Activated naive CD8-positive, alpha-beta T cell treated with anti-CD3 and anti-CD28 coated beads for 36 hours (primary cell): ENCODE measurements at places on chromosomes 16 and 17. TPM values are rescaled to one million over a fixed set of nuclear protein-coding genes. Genes with fewer than 3 reads are reported as not detected.

TMEM235 gene
- total RNA-seq, result not detected

KLHL10 gene
- total RNA-seq, result 0.19 TPM

CD300LG gene
- not detected for total RNA-seq

CARD14 gene
- total RNA-seq, result not detected

RARA gene
- total RNA-seq, result 31.2 TPM

MBTD1 gene
- total RNA-seq, result 7.6 TPM

SLC35G6 gene
- total RNA-seq, result not detected

E4F1 gene
- total RNA-seq, result 24.1 TPM

SNTB2 gene
- total RNA-seq, result 6.3 TPM

TMC7 gene
- not detected for total RNA-seq

TOX3 gene
- not detected for total RNA-seq

OSGIN1 gene
- 0.92 TPM for total RNA-seq

DNA sequence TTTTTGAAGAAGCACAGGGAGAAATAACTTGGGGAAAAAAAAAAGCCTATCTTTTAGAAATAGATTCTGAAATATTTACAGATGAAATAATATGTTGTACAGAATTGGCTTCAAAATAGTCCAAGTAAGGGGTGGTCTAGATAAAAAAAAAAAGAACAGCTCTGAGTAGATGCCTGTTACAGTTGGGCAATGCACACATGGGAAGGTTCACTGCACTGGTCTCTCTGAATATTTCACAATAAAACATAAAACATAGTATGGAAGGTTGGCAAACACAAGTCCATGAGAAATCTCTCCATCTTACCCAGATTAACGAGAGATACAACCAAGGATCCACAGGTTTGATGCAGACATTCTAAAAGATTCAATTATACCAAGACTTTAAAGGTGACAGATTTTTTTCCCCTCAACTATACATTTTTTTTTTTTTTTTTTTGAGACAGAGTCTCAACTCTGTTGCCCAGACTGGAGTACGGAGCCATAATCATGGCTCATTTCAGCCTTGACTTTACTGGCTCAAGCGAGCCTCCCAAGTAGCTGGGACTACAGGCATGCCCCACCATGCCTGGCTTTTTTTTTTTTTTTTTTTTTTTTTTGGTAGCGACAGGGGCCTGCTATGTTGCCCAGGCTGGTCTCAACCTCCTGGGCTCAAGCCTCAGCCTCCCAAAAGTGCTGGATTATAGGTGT, 58.0 kb downstream of the KANSL1 start:
- no peak for DNase-seq

- no peak for DNase-seq
Observed at GRCh38 chr17:55735731-55736405, 13.2 kb upstream of the TMEM100 start.

GRCh38 chr17:69620363-69620762, 205.9 kb downstream of the MAP2K6 start:
- DNase-seq, result no peak

DNA sequence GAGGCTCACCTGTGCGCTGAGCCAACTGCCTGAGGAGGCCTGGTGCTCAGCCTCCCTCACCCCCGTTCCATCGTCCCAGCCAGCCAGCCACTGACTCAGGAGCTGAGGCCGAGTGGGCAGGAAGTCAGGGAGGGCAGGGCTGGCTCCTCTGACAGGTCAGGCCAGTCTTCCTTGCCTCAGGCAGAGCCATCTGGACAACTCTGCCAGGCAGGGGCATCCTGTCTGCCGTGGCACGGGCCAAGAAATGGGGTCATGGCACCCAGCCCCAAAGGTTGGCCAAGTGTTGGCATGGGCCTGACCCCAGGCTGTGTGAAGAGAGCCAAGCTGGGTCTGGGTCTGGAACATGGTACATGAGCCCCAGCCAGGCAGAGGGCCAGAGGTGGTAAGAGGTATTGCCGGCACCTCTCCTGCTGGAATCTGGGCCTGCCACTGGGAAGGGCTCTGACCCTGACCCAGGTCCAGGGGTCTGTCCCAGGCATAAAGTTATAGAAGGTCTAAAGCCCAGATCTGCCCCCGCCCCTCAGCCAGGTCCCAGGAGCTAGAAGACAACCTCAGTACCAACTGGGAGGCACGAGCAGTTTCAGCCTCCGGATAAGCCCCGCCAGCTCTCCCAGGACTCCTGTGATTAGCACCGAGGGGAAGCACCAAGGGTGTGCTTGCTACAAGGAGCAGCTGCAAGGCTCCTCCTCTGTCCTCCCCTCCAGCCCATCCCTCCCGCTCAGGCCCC, 2.5 kb upstream of the VASN start:
- no peak for DNase-seq

DNA sequence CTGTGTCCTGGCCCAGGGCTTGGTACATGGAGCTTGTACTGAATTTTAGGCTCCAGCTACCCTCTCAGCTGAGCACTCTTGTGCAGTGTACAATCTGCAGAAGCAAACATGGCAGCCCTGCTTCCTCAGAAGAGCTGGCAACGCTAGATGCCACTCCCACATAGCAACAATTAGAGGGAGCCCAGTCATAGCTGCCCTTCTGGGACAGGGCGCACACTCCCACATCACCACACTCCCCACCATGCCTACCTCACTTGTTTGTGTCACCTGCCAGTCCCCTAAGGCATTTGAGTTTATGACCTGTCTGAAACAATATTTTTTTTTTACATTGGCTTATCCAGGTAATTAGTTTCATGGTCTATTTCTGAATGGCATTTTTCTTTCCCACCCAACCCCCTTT, 72.3 kb downstream of the C17orf67 start:
- no peak for DNase-seq

DNA sequence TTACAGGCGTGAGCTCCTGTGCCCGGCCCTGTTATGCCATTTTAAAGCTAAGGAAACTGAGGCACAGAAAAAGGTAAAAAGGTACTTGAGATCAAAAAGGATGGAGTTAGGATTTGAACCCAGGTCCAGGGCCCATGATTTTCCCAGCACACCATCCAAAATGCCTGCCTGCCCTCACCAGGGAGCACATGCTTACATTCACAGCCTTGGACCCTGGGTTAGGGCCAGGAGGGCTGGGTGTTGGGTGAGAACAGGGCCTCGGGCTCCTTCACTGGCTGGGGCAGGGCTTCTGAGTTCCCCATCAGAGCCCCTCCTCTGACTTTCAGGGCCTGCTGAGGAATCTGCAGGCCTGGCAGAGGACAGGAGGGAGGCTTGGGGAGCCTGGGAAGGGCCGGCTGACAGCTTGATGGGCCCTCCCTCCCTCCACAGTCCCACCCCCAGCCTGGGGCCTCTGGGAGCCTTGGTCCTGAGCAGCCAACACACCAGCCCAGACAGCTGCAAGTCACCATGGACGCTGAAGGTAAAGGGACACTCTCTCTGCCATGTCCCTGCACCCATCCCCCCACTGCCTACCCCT, at the start of gene QPRT:
TSS of gene QPRT (plus strand) at position 490 of the 577 bp plus-strand sequence. CDS start at position 508, 18 bp downstream.
- DNase-seq, result no peak

DNA sequence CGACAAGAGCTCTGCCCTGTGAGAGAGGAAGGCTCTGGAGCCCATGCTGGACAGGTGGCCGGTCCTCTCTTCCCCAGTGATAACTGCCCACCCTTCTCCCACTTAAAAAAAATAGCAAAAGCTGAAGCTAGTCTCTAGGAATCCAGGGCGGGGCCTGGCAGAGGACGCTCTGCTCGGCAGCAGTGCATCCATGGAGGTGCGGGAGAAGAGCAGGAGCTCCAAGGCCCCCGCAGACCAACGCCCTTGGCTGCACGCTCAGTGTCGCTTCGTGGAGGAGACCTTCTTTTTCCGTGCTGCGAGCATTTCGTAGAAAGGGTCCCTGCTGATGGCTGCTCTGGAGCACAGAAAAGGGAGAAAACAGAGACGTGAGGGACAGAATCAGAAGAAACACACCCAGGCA, 98.6 kb upstream of the DNAH17 start:
- no peak for DNase-seq

GRCh38 chr17:75059369-75060345, 12.6 kb downstream of the KCTD2 start:
- DNase-seq, result no peak

DNA sequence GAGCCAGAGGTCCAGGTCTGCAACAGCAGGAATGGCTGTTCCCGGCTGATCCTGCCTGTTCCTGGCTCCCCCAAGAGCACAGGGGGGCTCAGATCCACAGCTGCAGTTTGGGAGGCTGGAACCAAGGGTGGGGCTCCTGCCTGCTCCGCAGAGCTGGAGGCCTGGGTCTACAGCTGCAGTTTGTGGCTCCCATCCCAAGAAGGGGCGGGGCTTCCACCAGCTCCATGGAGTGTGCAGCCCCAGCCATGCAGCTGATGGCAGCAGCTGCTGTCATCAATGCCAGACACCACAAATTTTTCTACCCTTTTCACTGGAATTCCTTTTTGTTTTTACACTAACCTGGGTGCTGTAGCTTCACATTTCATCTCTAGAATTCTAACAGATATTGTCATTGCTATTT, 135.4 kb upstream of the KIF2B start:
- no peak for DNase-seq

GRCh38 chr16:72854267-72854959, 193.5 kb downstream of the ZFHX3 start:
- no peak for DNase-seq

DNA sequence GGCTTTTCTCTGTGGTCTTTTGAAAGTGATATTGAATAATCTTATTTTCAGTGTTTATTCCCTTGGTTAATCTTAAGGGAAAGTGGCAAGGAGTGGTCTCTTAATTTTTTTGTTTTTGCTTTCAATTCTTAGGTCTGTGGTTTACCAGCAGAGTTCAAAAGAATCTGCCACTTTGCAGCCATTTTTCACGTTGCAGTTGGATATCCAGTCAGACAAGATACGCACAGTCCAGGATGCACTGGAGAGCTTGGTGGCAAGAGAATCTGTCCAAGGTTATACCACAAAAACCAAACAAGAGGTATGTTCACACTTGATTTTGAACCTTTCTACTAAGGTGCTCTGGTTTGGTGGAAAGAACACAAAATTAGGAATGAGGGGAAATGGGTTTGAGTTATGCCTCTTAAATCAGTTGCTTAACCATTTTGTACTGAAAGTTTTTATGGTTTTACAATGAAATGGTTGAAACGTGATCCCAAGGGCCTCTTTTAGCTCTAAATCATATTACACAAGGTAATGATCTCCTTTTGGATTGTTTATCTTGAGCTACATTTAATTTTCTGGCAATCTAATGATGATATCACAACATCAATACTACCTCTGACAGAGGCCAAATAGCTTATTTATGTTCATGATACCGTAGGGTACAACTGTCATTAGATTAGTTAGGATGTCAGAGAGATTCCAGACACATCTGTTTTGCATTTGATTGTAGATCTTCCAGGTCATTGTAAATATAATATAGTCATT, 51.6 kb upstream of the CRISPLD2 start:
- DNase-seq, result no peak

DNA sequence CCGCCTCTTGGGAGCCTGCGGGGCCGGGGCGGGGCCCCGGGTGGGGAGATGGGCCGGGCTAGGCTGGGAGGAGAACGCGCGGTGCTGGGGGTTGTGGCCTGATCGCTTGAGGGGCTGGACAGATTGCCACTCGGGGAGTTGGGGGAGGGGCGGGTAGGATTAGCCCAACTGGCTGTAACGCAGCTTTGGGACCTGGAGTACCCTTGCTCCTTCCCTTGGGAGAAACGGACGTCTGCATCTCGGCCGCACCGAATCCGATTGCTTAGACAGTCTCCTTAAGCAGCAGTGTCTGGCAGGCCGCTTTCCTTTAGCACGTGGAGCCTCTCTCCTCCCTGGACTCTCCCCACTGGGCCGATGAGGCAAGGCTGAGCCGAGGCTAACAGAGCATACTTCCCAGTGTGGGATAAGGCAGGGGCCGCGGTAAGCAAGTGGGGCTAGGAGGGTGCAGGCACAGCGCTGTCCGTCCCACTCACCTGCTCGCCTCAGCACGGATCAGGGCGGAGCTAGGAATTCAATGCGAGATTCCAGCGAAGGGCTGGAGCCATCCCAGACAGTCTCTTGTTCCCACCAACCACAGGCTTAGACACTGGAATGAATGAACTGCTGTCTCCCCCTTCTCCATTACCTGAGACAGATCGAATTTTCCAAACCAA, 540 bp upstream of the ACLY start:
- no peak for DNase-seq

GRCh38 chr16:57422026-57422944, 17.7 kb downstream of the CCL17 start:
- no peak for DNase-seq

DNA sequence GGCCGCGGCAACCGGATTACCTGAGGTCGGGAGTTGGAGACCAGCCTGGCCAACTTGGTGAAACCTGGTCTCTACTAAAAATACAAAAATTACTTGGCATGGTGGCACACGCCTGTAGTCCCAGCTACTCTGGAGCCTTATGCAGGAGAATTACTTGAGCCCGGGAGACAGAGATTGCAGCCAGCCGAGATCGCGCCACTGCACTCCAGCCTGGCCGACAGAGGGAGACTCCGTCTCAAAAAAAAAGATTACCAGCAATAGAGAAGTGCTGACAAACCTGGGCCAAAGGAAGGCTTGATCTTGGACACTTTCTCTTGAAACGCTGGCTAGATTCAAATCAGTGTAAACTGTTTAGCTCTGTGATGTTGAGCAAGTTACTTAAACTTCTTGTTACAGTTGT, 4.3 kb downstream of the MT1H start:
- peak; percentile 41 for DNase-seq

DNA sequence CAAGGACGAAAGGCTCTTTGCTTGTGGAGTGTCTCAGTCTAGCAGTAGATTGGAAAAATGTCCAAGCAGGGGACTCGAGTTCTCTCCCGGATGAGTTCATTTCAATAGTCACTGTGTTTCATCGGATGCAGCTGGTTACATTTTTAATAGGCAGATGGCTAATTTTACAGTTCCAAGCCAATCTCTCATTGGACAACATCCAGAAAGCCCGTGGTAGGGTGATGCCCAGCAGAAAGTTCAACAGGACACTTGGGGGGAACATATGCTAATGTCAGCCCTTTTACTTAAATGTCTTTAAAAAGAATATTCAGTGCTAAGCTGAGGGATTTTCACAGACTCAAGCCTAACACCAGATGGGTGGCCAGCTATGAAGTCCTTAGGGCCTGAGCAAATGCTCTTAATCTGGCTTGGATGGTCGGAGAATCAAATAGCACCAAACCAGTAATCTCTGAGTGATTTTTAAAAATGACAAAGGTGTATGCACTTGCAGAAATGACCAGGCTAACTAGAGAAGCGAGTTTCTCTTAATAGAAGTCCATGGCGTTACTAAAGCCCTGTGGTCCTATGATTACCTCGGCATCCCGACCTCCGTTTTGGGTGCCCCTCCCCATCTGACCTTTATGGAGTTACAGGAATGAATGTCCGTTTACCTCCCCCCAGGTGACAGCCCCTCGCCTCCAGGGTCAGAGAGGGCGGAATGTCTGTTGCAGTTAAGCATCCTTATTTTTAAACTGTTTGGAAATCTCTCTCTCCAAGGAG, 289.2 kb upstream of the SALL1 start:
- no peak for DNase-seq
